ENCODE measurements at places on chromosomes 12 and 14.
A peak's percentile ranks its signal among the peaks of the same experiment; 100 is the strongest.

DNA sequence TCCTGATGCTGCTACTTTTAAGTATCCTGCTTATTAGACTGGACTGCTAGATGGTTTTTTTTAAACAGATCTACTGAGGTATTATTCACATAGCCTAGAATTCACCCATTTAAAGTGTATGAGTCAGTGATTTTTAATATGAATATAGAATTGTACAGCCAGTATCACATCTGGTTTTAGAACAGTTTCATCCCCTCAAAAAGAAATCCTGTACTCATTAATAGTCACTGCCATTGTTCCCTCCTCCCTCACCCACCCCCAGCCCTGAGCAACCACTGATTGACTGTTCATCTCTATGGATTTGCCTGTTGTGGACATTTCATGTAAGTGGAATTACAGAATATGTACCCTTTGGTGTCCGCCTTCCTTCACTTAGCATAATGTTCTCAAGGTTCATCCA, 98.4 kb downstream of the PPP2R5C start:
- H3K27me3 ChIP-seq: no peaks in the 10 kb centered on the region
- H3K4me1 ChIP-seq: peaks cover 23% of the 10 kb centered on the region
- H3K36me3 ChIP-seq: no peaks in the 10 kb centered on the region
- no peak for DNase-seq
- H3K27ac ChIP-seq: no peak overlapping the region

GRCh38 chr12:131413471-131413870, 297.4 kb upstream of the SFSWAP start:
- no peak for DNase-seq
- H3K27me3 ChIP-seq: no peaks in the 10 kb centered on the region
- H3K27ac ChIP-seq: no peak overlapping the region
- H3K4me3 ChIP-seq: no peak overlapping the region
- no peaks in the 10 kb centered on the region for H3K36me3 ChIP-seq

- no peak for DNase-seq
- H3K4me3 ChIP-seq: no peak overlapping the region
- H3K4me1 ChIP-seq: peaks cover 3% of the 10 kb centered on the region
- no peaks in the 10 kb centered on the region for H3K36me3 ChIP-seq
- no peaks in the 10 kb centered on the region for H3K27me3 ChIP-seq
Measured at GRCh38 chr14:105168979-105169507, 467 bp upstream of the JAG2 start.

DNA sequence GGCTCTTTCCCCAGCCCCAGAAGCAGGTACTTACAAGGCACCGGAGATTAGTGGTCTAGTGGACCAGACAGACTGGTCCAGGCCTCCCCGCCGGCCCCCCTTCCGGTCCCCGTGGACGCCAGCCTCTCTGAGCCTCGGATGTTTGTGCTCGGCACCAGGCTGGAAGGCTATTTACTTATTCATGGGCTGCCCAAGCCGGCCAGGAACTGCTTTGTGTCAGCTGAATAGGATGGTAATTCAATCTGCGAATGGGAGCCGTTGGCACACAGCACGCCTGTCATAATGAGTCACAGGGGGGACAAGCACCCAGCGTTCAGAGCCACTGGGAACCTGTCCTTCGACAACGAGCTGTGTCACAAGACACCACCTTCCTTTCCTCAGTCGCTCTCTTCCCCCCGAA, 82.3 kb downstream of the RIMBP2 start:
- H3K36me3 ChIP-seq: no peaks in the 10 kb centered on the region
- H3K4me1 ChIP-seq: no peaks in the 10 kb centered on the region

GRCh38 chr14:31864937-31865855, 211.9 kb upstream of the ARHGAP5 start:
- no peaks in the 10 kb centered on the region for H3K27me3 ChIP-seq
- H3K27ac ChIP-seq: no peak overlapping the region
- no peak overlapping the region for H3K4me3 ChIP-seq
- H3K36me3 ChIP-seq: no peaks in the 10 kb centered on the region

DNA sequence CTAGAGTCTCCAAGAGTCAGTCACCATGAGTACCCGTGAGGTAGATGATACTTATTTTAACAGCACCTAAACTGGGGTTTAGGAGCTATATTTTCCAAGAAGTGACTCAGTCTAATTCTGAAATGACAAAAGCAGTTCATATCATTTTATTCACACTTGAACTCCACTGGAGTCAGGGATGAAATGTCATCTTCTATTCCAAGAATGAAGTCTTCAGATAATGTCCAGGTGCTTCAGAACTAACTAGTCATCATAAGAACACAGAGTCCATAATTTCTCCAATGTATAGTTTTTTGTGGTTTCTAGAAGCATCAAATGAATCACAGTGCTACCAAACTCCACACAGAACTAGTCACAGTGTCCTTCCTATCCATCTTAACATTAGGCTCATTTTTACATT, 13.3 kb downstream of the DNM1L start:
- no peak for DNase-seq
- H3K4me1 ChIP-seq: no peaks in the 10 kb centered on the region
- H3K4me3 ChIP-seq: no peak overlapping the region
- no peak overlapping the region for H3K27ac ChIP-seq
- no peaks in the 10 kb centered on the region for H3K36me3 ChIP-seq
- H3K27me3 ChIP-seq: no peaks in the 10 kb centered on the region

- H3K4me1 ChIP-seq: peaks cover 7% of the 10 kb centered on the region
- no peaks in the 10 kb centered on the region for H3K27me3 ChIP-seq
- DNase-seq: no peak
- H3K36me3 ChIP-seq: no peaks in the 10 kb centered on the region
- H3K27ac ChIP-seq: no peak overlapping the region
- no peak overlapping the region for H3K4me3 ChIP-seq
Measured at GRCh38 chr14:68216079-68216478, 396.5 kb downstream of the RAD51B start.

- H3K4me3 ChIP-seq: no peak overlapping the region
- H3K27me3 ChIP-seq: no peaks in the 10 kb centered on the region
- H3K4me1 ChIP-seq: no peaks in the 10 kb centered on the region
- H3K36me3 ChIP-seq: no peaks in the 10 kb centered on the region
- H3K27ac ChIP-seq: no peak overlapping the region
- no peak for DNase-seq
Measured at GRCh38 chr14:104360501-104360900, 219.1 kb upstream of the C14orf180 start.

DNA sequence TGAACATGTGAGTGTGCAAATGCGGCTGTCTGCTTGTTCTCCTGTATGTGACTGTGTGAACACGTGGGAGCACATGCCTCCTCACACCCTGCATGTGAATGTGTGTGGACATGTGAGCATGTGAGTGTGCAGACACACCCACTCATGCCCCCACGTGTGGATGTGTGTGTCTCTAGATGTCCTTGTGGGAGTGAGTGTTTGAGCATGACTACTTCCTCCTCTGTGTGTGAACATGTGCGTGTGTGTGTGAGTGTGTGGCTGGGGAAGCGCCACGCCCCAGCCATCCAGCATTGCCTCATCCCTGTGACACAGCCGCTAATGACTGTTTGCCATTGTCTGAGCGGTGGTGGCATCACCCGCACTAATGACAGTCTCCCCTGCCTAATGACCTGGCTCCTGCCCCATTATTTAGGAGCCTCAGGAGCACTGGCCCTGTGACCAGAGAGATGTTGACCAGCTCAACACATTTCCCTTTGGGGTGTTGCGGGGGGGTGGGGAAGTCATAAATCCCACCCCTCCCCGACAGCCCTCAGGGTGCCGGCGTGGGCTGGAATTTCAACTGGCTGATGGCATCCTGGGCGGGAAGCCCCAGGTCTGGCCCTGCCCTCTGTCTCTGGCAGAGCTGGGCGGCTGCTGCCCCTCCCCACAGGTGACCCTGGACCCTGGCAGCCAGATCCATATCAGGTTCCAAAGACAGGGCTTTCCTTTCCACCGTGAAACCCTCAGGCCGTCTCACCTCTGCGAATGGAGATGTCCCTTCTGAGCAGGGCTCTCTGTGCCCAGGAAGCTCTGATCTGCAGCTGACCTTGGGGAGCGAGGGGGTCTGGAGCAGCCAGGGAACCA, 11.5 kb upstream of the KRT80 start:
- H3K4me3 ChIP-seq: no peak overlapping the region
- H3K27me3 ChIP-seq: no peaks in the 10 kb centered on the region
- peaks cover 48% of the 10 kb centered on the region for H3K4me1 ChIP-seq
- no peaks in the 10 kb centered on the region for H3K36me3 ChIP-seq

DNA sequence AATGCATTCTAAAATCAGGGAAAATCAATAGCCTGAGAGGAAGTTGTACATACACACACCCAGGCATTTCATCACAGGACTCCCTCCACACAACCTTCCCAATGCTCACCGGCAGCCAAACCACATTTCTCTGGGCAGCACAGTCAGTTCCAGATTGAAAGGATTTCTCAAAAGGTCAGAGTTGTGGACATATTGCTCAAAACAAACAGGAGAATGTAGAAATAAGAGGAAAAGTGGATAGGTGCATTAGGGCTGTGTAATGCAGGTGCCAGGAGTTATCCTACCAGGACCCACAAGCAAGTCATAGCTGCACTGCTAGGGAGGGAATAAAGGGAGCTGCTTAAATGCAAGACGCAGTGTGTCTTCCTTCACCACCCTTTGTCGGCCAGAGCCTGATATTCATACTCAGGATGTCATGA, 62.9 kb downstream of the GCH1 start:
- DNase-seq: no peak
- H3K4me3 ChIP-seq: no peak overlapping the region
- no peaks in the 10 kb centered on the region for H3K27me3 ChIP-seq
- H3K27ac ChIP-seq: no peak overlapping the region

- peak overlapping the region; percentile 73 for H3K4me3 ChIP-seq
- H3K36me3 ChIP-seq: peaks cover 8% of the 10 kb centered on the region
- peaks cover 13% of the 10 kb centered on the region for H3K4me1 ChIP-seq
Measured at GRCh38 chr14:20469890-20470602, 840 bp downstream of the PNP start.

DNA sequence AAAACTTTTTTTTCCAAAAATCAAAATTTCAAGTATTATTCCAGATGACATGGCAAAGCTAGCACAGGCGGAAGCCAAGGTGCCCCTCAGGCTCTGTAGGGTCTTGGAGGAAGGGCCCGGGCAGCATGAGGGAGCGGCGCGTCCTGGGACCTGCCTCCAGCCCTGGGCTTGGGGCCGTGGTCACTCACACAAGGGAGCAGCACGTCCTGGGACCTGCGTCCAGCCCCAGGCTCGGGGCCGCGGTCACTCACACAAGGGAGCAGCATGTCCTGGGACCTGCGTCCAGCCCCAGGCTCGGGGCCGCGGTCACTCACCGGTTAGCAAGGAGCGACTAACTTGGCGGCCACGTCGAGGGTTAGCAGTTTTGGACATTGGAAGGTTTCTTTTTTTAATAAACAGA, 11.9 kb upstream of the GOLGA3 start:
- no peaks in the 10 kb centered on the region for H3K4me1 ChIP-seq
- H3K36me3 ChIP-seq: peaks cover 43% of the 10 kb centered on the region
- no peak for DNase-seq
- H3K27ac ChIP-seq: no peak overlapping the region

GRCh38 chr12:75784591-75784990, 247.0 kb downstream of the PHLDA1 start:
- DNase-seq: peak; percentile 98
- no peaks in the 10 kb centered on the region for H3K36me3 ChIP-seq
- H3K27ac ChIP-seq: peak overlapping the region; percentile 88
- no peaks in the 10 kb centered on the region for H3K27me3 ChIP-seq
- H3K4me3 ChIP-seq: no peak overlapping the region
- peaks cover 45% of the 10 kb centered on the region for H3K4me1 ChIP-seq

DNA sequence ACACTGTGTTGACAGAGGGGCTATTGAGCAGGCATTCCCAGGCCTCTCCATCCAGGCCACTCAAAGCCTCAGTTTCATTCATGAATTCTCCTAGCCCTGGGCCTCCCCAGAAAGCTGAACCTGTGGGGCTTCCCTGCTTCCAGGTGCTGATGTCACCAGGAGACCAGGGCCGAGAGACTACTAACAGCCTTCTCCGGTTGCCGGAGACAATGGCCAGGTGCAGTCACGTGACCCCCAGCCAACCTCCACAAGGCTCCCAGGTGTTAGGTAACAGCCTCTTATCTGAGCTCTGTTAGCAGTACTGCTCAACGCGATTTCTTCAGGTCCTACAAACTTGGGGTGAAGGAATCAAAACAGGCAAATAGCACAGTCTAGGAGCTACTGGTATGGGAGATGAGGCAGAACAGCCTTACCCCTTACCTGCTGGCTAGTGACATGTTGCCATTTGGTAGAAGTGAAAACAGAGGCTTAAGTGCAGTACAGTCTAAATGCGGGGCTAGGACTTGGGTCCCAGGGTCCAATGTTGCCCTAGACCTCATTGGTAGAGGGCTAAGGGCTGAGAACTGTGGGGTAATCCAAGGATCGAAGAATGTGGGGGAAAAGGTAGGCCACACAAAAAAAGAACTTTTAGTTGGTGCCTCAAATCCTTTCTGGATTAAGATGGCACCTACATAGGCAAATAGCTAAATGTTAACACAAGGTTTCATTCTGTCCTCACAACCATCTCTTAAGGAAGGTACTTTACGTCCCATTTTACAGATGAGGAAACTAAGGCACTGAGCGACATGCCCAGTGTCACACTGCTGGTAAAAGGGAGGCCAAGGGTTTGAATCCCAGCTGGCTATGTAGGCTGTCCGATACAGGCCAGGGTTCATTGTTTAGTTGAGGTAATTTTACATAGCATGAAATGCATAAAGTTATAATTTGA, 3.8 kb downstream of the CCDC88C start:
- H3K27ac ChIP-seq: no peak overlapping the region
- no peak overlapping the region for H3K4me3 ChIP-seq
- H3K27me3 ChIP-seq: no peaks in the 10 kb centered on the region

DNA sequence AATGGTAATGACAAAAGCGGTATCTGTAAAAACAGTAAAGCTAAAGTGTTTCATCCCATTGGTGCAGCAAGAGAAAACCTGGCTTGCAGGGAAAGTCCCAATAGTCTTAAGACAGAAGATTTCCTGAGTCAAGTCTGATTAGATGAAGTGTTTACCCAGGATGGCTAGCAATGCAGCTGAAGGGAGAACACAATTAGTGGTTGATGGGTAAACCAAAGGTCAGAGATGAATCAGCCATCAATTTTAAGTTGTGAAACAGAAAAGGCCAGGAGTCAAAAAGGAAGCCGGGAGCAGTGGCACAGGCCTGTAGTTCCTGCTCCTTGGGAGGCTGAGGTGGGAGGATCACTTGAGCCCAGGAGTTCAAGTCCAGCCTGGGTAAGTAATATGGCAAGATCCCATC, 52.6 kb downstream of the SEC23A start:
- H3K4me3 ChIP-seq: no peak overlapping the region
- no peaks in the 10 kb centered on the region for H3K27me3 ChIP-seq
- peaks cover 35% of the 10 kb centered on the region for H3K36me3 ChIP-seq
- no peak overlapping the region for H3K27ac ChIP-seq
- no peaks in the 10 kb centered on the region for H3K4me1 ChIP-seq
- DNase-seq: no peak

DNA sequence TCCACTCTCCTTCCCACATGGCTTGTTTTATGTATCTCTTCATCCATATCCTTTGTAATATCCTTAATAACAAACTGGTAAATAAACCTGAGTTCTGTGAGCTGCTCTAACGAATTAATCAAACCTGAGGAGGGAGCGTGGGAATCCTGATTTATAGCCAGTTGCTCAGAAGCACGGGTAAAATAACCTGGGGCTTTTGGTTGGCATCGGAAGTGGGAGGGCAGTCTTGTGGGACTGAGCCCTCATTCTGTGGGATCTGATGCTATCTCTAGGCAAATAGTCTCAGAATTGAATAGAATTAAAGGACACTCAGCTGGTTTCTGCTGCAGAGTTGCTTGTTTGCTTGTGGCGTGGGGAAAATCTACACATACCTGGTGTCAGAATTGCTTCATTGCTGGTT, 17.5 kb upstream of the LDHB start:
- no peak for DNase-seq
- no peak overlapping the region for H3K27ac ChIP-seq
- no peaks in the 10 kb centered on the region for H3K36me3 ChIP-seq
- H3K4me1 ChIP-seq: peaks cover 4% of the 10 kb centered on the region
- no peak overlapping the region for H3K4me3 ChIP-seq
